CD4-positive, alpha-beta T cell treated with Interleukin-12 subunit alpha and Interleukin-12 subunit beta, for 1 hour (primary cell): ENCODE measurements at places on chromosomes 5 and 9.

DNA sequence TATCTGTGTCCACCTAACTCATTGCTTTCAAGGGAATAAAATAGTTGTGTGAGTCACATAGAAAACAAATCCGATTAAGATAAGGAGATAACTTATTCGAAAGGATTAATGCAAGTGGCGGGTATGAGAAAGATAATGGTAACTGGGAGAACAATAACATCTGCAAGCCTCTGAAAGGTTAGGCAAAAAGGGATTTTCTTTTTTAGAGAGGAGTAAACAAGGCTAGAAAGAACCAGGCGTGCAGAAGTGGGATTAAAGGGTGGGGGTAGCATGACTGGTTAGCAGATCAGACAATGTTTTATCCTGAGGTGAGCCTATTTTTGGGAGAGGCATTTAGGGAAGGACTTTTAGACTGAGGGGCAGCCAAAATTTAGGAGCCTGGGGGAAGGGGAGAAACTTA is 34.7 kb upstream of the JMY start:
- DNase-seq, result no peak

DNA sequence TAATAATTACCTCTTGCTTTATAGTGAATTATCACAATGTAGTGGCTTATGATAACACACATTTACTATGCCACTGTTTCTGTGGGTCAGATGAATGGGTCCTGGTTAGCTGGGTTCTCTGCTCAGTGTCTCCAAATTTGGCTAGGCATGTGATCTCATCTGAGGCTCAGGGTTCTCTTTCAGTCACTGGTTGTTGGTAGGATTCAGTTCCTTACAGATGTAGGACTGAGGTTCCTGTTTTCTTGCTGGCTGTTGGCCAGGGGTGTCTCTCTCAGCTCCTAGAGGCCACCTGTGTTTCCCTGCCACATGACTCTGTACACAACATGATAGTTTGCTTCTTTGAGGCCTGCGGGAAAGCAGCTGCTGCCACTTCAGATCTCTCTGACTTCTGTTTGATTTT is 7.1 kb downstream of the NFX1 start:
- DNase-seq, result peak; percentile 28

- no peak for DNase-seq
These were observed 1.5 kb downstream of the OMD start for GRCh38 chr9:92422611-92423338.

DNA sequence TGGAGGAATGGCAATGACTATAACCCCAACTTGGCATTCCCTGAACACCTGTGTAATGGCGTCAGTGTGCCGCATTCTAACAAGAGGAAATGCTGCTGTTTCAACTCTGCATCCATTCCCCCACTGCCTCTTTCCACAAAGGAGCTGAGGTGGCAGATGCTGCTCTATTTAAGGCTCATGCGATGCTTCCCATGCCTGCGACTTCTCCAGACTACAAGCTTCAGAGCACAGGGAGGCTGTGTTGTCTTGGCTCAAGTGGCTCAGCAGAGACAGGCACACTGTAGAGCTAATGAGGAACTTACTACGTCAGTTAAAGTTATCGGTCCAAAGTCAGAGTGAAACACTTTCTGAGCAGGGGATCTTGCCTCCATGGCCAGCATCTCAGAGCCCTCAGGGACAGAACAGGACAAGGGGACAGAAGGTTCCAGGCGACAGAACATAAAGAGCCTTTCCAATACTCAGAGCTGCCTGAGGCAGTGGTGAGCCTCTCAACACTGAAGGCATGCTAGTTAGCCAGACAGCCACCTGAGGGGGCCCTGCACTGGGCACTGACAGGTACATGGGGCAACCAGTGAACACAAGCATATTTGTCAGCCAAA is 21.8 kb downstream of the TNIP1 start:
- DNase-seq, result no peak

- DNase-seq, result no peak
These were observed 561 bp downstream of the DAPK1 start for GRCh38 chr9:87498046-87498810.

DNA sequence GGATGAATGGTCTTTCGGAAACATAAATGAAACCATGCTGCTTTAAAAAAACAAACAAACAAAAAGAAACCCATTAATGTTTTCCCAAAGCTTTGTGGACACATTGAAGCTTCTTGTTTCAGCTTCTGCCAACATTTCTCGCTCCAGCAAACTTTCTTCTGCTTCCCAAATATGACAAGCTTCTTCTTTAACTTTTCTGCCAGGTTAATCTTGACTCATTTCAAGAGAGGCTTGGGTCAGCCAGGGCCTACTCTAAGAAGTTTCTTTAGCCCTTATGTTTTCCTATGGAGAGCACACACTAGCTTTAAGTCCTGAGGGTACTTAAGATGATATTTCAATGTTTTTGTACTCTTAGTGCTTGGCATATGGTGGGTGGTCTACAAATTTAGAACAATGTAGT is 6.1 kb downstream of the ANXA1 start:
- DNase-seq, result peak; percentile 31

DNA sequence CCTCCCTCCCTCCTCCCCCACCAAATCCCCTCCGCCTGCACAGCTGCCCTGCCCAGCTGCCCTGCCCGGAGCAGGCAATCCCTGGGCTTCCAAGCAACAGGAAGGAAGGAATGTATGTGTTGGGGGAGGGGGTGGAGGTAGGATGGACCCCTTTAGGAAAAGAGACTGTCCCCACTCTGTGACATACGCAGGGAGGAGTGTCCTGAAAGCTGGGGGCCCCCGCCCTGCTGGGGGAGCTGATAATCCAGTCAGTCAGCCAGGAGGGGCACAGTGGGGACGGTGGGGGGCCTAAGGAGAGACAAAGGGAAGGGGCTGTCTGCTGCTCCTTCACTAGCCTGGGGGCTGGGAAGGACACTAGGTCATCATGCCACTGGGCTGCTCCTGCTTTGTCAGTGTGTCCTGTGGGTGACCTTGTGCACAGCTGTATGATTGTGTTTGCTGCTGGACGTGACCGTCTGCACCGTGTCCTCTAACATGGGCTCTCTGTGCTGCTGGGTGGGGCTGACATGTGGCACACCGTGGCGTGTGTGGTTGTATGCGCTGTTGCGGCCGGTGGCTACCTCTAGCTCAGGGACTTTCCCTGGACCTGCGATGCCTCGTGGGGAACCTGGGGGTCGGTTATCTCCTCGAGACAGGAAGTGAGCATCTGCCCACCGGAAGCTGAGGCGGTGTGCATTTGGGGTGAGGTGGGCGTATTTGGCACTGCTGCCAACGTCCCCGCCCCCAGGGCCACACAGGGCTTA is 3.0 kb downstream of the N4BP3 start:
- peak; percentile 89 for DNase-seq

DNA sequence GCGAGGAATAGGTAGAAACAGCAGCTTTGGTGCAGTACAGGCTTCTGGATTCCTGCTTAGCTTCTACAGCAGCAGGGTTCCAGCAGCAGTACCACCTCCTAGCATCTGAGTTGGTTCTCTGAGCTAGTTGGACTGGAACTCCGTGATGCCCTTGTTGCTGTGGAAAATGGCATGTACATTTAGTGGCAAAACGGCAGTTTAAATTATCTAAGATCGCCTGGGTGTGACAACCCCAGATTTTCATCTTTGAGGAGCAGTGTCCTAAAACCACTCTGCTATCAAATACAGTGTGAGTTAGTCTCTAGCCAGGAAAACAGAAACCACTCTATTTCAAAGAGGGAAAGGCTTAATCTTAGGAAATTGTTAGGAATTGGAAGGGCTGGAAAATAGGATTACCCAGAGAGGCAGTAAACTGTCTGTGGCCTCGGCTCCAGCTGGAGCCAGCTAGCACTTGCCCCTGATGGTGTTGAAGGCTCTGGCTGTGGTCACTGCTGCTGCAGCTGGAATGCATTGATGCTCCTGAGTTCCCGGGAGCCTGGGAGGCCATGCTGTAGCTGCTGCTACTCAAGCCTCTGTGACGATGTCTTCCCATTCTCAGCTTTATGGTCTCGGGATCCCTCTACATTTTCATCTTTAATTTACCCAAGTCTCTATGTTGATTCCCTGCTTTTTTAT is 29.4 kb downstream of the RAD23B start:
- DNase-seq, result no peak

DNA sequence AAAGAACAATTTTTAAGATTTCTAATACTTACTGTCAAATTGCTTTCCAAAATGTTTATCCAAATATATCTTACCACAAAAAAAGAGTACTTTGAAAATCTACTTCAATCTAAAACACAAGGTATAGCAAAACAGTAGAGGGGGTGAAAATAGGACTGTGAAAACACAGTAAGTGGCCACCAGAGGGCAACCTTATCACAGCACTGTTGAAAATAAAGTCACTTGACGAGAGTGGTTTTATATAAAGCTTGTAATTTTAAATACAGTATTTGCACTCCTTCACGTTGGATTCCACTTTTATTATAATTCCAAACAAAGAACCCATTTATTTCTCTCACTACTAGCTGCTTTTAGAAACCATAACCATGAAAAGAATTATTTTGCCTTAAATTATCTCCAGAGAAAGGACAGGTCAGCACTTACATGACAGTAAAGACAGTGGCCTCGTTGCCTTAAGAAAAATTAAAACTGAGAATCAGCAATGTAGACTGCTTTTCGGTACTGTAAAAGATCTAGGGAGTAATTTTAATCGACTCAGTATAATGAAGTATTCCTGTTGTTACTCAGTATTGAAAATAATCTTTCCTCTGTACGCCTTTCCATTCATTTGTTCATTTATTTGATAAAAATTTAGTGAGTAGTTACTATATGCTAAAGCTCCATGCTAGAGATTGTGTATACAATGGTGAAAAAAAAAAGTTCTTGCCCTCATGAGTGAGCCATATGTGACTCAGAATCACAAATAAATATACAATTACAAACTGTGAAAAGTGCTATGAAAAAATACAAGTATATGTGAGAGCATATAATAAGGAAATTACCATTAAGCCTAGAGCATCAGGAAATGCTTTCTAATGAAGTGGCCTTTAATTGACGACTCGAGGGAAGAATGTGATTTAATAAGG is 40.0 kb upstream of the CDK5RAP2 start:
- DNase-seq, result peak; percentile 67

DNA sequence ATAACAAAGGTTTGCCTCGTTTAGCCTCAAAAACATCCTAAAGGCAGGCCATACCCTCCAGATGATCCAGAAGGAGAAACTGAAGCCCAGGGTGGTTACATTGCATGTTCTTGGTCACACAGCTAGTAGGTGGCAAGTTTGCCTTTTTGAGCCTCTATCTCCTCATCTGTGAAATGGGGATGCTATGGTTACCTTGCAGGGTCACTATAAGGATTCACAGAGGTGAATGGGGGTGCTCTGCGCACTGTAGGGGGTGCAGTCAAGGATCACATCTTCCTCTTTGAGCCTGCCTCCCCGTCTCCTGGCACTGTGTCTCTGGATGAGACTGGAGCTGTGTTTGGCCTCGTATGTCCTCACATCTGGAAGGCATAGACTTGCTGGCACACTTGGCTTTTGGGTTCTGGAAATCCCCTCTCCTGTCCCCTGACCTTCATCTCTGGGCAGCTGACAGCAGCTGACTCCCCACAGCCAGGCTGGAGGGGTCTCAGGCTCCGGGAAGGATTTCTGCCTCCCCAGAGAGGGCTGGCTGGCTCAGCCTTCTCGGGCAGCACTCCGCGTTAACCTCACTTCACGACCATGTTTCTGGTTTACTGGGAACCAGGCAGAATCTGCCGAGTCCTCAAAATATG is 167.7 kb downstream of the RGS3 start:
- no peak for DNase-seq

DNA sequence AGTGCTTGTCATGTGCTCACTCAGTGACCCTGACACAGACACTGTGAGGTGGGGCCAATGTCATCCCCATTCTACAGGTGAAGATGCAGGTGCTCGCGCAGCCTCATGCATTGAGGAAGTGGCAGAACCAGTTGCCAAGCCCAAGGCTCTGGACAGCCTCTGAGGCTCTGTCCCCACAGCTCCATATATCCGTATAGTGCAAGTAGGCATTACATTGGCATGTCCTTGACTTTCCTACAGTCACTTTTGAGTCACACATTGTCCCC is 58.8 kb upstream of the ANGPTL2 start:
- DNase-seq, result no peak

GRCh38 chr9:5976674-5977397 is 38.6 kb downstream of the RANBP6 start:
- DNase-seq, result no peak

GRCh38 chr5:127326976-127327755 is 36.6 kb downstream of the MEGF10 start:
- DNase-seq, result no peak
